ENCODE measurements at places on chromosomes 4 and X.

GRCh38 chr4:149706942-149707341 lies 108.7 kb downstream of the IQCM start:
- no peak for DNase-seq

DNA sequence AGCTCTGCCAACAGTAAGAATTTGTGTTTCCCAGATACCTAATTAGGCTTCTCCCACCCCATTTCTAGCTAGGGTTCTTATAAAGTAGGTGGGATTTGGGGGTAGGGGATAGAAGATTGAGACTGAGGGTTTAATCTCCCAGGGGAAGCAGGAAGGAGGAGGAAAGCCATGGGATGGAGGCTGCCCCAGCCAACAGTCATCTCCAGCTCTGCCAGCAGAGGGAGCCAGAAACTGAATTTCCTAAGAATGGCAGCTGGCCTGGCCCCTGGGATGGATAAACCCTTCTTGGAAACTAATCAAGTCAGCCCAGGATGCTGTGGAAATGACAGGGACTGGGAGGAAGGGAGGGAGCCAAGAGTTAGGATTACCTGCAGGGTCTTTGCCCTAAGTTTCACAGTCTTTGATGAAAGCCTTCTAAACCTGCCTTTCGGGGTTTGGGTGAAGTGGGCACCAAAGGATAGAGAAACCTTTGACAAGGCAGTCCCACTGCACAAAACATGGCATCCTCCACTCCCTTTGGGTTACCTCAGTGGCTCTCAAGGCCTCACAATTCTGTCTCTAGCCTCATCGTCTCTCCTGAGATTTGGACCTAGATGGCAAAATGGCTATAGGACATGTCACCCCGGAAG lies 6.7 kb upstream of the ERCC6L start:
- DNase-seq, result peak; percentile 7

DNA sequence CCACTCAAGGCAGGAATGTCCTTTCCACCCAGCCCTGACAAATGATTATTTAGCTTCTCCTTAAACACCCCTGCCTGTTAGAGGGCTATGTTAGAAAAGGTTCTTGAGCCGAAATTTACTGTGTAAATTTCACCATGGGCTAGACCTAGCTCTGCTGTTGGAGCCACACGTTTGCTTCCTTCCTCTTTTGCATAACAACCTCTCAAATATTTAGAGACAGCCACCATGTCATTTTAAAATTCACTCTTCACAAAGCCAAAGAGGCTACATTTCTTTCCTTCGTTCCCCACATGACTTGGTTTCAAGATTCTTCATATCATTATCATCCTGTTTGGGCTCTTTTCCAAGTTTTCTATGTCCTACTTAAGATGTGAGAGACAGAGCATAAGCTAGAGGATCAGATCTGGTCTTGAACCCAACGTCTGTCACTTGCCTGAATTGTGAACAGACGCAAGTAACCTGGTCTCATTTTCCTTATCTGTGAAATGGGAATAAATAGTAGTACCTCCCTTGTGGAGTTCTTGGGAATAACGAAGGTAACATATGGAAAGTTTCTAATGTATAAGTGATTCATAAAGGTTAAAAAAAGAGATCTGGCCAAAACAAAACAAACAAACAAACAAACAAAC lies 6.7 kb downstream of the DOCK11 start:
- DNase-seq, result no peak

GRCh38 chr4:145295547-145295946 lies 115.2 kb upstream of the OTUD4 start:
- DNase-seq, result no peak

DNA sequence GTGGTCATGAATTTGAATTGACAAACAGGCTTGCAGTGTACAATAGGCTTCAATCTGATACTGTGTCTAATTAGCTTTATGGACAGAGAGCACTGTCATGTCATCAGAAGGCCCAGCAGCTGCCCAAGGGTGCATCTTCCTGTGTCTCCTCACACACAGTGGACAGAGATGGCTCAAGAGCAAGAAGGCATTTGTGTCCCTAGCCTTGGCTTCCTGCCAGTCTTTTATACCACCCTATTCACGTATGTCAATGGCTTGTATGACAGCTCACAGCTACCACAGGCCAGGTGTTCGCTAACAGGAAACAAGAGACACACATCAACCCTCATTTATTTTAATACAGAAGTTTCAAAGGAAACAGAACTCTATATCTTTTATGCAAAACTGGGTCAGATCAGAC lies 874.0 kb upstream of the AGA start:
- no peak for DNase-seq

DNA sequence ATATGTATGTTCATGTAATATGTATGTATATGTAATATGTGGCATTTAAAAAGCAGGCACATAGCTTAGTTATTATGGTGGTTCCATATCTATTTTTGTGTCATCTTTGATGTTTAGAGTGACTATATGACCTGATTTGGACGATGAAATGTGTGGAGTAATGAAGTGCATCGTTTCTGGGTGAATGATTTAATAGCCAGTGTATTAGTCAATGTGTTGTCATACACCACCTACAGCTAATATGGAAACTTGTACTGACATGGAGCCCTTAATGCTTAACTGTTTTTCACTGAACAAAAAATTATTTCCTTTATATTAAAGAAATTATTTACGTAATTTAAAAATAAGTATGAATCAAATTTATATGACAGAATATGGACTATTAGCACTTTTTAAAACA lies 292.3 kb upstream of the FSTL5 start:
- DNase-seq, result no peak

DNA sequence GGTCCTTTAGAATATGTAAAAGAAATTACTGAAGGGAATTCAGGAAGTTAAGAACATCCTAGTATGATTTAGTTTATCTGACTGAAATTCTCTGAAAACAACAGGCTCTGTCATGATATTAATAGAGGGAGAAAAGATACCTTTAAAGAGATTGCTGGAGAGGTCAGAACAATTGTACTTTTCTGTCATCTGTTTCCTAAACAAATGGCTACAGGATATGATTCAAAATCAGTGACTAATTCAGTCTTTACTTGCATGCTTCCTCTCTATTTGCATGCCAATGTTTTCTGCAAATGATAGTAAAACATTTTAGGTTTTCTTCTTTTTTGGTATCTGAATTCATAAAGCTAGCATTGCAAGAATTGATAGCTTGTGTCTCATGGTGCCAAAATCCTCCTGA lies 616.7 kb upstream of the PCDH7 start:
- no peak for DNase-seq

DNA sequence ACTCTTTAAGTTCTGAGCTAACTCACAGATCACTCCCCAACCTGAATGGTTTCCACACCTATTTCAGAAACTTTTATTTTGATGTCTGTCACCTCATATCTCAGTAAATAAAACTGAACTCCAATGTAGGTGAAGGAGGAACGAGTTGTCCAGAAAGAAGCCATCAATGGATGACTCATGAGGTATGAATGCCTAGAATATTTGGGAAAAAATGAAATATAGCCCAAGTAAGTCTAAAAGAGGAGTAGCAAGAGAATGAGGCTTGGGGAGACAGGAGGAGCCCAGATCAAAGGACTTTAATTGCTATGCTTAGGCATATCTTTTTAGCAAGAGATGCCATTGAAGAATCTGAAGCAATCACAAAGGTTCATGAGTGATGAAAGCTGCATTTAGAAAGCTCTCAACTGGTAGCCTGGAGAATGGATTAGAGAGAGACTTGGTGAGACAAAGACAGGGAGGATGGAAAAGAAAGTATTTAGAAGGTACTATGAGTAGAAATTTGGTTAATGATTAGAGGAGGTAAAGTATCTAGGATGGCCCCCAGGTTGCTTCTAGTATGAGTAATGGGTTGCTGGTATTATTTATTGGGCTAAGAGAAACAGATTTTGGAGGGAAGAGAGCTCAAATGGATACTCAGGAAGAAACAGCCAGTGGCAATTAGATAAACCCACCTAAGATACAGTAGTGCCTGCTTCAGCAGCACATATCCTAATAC lies 39.4 kb downstream of the NOCT start:
- DNase-seq, result no peak

GRCh38 chr4:151568966-151569365 lies 160.0 kb downstream of the FHIP1A start:
- DNase-seq, result no peak

GRCh38 chr4:38993683-38994082 lies 38.5 kb downstream of the TMEM156 start:
- no peak for DNase-seq

GRCh38 chrX:116142976-116143375 lies 27.6 kb upstream of the AGTR2 start:
- no peak for DNase-seq

GRCh38 chr4:5747738-5748375 lies 36.9 kb downstream of the EVC start:
- no peak for DNase-seq

- DNase-seq, result no peak
These were observed 164.8 kb downstream of the AASDH start for GRCh38 chr4:56222514-56222913.

- DNase-seq, result no peak
These were observed 1883.4 kb downstream of the STIM2 start for GRCh38 chr4:28744066-28744465.

DNA sequence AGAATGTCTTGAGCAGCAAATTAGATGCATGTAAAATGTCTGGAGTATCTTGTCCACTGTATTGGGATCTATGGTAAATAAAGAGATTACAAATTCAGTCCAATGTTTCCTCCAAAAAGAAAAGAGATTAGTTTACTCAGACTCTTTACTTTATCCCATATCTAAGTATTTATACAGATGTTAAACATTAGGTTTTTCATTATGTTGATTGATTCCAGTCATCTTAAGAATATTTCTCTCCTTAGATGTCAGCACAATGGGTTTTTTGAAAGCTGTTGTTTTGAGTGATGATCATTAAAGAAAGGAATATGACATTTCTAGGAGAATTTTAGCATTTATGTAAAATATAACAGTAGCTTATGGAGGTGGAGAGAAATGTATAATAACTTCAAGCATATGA lies 938.9 kb downstream of the C4orf33 start:
- no peak for DNase-seq

DNA sequence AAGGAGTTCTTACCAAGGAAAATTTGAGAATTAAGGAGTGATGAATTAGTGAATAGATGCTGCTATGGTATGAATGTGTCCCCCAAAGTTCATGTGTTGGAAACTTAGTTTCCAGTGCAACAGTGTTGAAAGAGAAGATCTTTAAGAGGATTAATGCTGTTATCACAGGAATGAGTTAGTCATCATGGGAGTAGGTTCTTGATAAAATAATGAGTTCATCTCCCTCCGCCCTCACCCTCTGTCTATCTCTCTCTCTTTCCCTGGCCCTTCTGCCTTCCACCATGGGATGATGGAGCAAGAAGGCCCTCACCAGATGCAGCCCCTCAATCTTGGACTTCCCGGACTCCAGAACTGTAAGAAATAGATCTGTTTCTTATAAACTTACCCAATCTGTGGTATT lies 38.3 kb upstream of the KLHL8 start:
- DNase-seq, result no peak

GRCh38 chr4:153933915-153934687 lies 145.2 kb upstream of the SFRP2 start:
- DNase-seq, result no peak

- no peak for DNase-seq
These were observed 303.7 kb downstream of the CAMK2D start for GRCh38 chr4:113457886-113458285.

- no peak for DNase-seq
These were observed 104.2 kb downstream of the KDR start for GRCh38 chr4:55021214-55021613.

GRCh38 chrX:20011608-20012007 lies 20.7 kb upstream of the BCLAF3 start:
- DNase-seq, result no peak

DNA sequence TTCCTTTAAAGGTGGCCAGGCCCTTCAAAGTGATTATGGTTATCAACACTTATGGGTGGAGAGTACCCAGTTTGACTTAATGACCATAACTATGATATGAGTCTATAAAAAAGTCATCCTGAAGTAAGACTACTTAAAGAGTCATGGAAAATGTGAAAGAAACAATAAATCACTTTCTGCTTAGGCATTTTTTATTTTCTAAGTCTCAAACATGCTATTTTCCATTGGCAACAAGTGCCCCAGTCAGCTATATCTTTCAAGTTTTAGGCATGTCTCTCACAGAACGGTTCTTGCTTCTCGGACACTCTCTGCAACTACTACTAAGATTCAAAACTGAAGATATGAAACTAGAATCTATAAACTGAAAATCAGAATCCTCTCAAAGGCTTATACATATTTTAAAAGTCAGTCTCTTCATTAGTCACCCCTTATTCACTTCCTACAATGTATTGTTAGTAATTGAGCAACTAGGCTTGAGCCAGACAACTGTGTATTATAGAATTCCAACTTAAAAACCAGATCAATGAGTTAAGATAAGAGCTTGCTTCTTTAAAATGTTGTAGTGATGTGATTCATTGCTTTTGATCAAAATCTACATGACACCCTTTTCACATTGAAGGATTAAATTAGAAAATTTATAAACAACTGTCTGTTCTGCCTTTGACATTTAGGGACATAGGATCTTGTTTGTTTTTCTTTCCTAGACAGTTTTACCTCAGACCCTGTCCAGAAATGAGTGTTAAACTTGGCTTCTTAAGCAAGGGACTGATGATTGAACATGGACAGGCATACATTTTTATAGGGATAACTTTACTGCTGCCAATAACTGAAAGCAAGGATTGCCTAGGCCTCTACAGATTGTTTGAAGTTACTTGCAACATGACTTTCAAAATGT lies 2.9 kb downstream of the ANTXR2 start:
- no peak for DNase-seq

GRCh38 chr4:7103031-7103606 lies 35.3 kb upstream of the GRPEL1 start:
- DNase-seq, result peak; percentile 42

DNA sequence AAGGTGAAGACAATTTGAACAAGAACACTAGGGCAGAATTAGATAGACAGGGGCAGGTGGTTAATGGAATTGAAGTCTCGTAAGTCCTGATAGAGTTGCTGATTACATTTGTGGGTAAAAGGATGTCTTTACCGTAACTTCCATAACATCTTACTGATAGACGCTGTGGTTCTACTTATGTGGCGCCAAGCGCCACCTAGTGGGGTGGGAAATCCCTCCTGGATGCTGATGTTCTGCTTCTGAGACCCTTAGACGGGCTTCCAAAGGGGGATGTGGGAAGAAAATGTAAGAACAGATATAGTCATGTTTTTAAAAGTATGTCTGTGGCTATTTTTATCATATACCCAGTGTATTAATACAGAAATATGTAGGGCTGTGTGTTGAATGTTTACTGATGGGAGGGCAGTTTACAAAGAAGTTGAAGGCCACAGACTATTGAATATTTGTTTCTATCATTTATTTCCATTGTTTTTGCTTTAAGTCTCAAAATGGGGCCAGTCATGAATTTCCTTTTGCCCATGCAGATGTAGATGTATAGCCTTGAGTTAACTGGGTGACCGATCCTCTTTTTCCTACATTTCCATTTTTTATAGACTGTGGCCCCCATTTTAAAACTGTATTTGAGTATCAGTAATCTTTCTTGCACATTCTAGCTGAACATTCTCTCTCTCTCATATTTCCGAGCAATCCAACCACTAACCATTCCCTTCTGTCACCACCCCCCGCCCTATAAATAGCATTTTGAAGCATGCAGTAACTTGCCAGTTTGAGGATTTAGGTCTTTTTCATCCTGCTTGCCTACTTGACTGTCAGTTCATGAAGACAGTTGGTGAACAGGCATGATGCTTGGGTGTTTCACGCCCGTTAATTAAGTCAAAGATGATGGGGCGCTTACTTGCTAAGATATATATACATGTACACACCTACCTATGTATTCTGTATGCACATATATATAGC lies 12.1 kb upstream of the TLR8 start:
- peak; percentile 1 for DNase-seq

Data from stimulated activated CD8-positive, alpha-beta memory T cell treated with anti-CD3 and anti-CD28 coated beads, Interleukin-7, amount 100 ng/mL, for 1 hour (primary cell).